Left forelimb (tissue), 1 donor: ENCODE measurements at places on chromosomes 4 and X.

DNA sequence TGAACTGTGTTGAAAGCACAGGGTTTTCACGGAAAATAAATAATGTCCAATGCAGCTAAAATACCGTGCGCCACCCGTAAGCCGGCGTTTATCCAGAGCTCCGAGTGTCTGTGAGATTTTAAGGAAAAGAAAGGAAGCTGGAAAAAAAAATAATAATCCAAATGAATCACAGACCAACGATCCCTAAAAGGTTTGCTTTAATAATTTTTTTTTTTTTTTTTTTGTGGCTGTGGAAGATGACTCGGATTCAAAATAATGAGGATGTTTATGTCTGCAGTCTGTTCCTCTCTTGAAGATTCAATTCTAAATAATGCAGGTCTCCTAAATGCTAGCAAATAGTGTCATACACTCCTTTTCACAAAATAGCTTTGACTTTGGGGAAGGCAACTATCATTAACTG lies 84.6 kb upstream of the PPP2R3B start:
- no peak for DNase-seq

DNA sequence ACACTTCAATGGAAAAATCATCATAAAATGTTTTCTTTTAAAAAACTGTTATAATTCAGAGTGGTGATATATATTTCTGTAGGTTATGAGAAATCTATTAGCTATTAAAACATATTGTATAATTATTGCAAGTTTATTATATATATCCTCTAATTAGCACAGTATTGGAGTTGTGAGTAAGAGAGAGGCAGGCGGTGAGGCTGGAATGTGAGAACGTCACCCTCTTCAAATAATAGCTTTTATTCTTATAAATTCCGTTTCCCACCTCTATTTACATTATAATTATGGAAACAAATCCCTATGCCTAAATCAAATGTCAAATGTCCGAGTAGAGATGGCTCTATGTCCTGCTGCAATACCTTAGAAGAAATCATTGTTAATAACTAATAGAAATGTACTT lies 292.9 kb downstream of the ADGRL3 start:
- DNase-seq = no peak

DNA sequence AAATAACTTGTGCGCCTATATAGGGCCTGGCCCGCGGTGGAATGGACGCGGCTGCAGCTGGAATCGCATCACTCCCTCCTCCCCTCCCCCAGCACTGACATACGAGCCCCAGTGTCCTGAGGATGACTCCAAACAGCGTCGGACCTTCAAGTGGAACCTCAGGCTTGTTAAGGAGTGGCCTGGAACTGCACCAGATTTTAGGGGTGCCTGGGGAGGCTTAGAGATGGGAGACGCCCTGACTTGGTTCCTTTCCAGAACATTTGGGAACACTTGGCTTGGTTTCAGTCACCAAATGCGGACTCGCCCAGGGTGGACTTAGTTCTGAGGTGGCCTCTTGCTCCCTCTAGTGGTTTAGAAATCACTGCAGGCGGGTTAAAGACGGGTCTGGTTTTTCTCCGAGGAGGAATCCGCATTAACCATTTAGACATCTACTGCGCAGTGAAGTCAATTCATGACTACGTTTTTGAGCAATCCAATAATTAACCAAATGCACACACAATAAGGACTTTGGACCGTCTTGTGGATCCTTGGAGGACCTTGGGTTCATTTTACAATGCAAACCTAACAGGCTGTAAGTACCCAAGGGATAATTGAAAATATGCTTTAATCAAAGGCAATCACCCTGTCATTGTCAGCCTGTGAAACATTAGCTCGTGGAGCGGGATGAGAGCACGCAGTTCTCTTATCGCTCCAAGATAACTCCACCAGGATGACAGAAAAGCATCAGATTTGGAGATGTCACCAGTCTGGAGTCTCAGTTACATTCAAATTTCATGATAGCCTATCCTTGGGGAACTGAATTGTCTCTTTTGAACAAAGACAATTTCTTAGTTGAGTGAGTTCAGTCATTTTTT lies 11.2 kb upstream of the PDGFRA start:
- DNase-seq = peak; percentile 93

- no peak for DNase-seq
Measured at GRCh38 chr4:76708971-76709771, 188.8 kb downstream of the SOWAHB start.

DNA sequence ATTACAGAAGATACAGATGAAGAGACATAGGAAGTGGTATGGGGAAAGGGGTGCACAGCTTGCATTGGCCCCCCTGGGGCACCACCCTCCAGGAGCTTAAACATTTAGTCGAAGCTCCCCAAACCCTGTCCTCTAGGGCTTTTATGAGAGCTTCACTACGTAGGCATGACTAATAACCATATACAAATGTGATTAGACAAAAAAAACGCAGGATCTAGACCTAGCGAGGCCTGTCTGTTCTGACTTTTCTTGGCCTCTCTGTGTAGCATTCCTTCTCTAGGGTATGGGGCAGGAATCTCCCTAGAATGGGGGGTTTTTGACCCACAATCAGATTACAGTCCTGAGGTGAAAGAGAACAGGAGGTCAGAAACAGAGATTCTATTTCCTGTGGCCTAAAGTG lies 293.7 kb upstream of the GALNTL6 start:
- no peak for DNase-seq

GRCh38 chrX:48468247-48468671 lies 1.8 kb downstream of the SLC38A5 start:
- no peak for DNase-seq

DNA sequence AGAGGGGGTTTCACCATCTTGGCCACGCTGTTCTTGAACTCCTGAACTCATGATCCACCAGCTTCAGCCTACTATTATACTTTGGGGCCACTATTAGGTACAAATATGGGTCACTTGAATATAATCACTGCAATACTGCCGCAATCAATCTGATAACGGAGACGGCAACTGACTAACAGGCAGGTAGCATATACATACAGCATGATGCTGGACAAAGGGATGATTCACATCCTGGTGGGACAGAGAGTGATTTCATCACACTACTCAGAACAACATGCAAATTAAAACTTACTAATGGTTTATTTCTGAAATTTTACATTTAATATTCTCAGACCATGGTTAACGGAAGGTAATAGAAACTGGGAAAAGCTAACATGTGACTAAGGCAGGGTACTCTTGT lies 10.9 kb downstream of the LRBA start:
- DNase-seq = no peak

DNA sequence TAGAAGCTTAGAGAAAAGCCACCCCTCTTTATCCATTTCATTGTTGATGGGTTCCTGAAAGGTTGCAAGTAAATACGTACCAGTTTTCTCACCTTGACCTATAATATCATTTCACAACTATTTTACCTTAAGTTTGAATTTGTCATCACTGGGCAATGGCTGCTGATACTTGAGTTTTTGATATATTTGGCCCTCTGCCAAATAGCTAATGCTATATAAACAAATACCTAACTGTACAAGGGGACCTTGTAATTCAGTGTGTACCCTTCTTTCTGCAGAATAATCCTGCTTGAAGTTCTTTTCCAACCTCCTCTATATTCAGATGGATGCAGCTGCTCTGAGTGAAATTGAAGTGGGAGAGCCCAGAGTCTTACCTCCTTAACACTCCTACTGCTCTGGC lies 19.0 kb upstream of the GLUD2 start:
- DNase-seq = no peak

GRCh38 chr4:38566806-38567398 lies 97.1 kb upstream of the KLF3 start:
- no peak for DNase-seq

- no peak for DNase-seq
Measured at GRCh38 chr4:25361253-25361652, 15.8 kb upstream of the ANAPC4 start.

GRCh38 chr4:114754616-114755015 lies 156.0 kb downstream of the UGT8 start:
- DNase-seq = no peak

- DNase-seq = no peak
Measured at GRCh38 chr4:145731028-145731427, 51.1 kb downstream of the C4orf51 start.

DNA sequence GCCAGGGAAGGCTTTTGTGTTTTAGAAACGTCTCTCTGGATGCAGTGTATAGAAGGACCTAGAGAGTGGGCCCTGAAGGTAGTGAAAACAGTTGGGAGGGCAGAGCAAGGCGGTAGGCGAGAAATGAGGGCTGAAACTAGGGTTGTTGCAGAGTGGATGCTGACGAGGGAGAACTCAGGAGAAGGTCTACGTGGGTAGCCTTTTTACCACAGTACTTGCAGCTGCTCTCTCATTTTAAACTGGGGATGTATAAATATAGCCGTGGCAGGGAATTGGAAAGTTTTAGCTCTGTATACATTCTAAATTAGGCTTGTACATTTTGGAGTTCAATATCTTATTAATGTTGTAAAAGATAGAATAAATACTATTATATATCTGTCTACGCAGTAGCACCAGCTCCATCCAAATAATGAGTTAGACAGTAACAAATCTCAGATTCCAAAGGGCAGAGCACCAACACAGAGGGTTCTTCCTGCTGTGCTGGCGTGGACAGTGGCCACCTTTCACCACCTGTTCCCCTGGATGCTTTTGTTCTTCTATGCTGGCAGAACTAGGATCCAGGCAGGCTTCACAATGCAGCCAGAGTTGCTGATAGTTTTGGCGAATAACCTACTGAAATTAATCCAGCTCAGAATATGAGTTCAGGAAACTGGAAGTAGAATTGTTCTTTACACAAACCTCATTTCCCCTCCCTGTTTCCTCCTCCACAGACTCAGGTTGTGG lies 31.7 kb downstream of the CCNG2 start:
- DNase-seq = no peak

DNA sequence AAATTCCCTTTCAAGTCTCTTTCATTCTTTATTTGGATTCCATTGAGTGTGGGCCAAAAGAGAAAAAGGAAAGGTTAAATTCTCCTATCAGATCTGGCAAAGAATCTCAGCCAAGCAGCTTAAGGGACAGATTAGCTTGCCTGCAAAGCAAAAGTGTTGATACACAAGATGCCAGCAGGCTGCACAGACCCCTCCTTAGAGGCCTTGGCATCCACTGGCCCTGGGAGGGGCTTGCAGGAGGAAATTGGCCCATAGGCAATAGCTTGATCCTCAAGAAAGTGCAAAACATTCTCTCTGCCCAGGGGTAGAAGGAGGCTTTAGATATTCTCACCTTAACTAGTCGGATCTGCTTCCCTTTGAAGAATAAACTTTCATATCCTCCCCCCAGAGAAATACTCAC lies 300.4 kb upstream of the CPEB2 start:
- no peak for DNase-seq

DNA sequence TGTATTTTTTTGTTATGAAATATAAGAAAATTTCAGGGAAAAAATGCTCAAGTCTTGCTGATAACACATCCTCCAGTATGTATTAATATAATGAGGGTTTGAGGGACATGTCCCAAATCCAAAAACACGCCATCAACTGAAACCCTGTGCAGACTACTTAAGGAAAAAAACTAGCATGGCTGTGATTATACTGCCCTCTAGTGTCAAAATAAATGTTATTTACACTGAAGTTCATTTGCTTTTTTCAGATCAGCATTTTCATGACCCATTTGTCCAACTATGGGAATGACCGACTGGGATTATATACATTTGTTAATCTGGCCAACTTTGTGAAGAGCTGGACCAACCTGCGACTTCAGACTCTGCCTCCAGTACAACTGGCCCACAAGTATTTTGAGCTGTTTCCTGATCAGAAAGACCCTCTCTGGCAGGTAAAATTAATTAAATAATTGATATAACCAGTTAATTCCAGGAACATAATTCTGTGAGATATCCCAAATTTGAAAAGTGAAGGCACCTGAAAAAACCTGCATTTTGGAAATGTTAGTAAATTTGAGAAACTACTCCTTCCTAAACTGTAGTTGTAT lies 128.5 kb downstream of the PRSS12 start:
- no peak for DNase-seq

DNA sequence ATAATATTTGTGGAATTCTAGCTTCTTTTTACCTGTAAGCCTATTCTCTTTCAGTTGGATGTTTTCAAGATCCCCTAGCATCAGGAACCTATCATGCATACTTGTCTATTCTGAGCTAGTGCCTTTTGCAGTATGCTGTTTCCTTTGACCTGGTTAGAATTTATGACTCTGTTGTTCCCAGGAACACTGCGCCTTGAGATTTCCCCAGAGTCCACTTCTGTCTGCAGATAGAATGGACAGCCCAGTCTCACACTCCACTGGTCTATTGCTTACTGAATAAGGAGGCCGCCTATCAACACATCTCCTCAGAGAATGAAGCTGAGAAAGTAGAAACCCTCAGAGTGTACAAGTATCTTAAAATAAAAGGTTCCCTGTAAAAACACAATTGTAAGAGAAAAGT lies 465.1 kb upstream of the GALNTL6 start:
- no peak for DNase-seq

DNA sequence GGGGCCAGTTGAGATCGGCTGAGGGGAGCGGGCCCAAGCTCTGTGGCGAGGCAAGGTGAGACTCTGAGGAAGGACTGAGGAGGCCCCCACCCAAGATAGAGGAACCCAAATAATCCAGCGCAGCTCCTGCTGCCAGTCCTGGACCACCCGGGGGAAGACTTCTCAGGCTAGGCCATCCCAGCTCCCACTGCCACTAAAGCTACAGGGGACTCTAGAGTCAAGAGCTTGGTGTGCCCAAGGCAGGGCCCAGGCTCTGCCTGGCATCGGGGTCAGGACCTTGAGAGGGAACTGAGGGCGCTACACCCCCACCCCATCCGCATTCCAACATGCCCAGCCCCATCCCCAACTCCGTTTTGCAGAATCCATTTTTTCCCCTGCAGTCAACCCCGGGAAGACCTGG lies 8.6 kb downstream of the MAGEA4 start:
- DNase-seq = no peak

DNA sequence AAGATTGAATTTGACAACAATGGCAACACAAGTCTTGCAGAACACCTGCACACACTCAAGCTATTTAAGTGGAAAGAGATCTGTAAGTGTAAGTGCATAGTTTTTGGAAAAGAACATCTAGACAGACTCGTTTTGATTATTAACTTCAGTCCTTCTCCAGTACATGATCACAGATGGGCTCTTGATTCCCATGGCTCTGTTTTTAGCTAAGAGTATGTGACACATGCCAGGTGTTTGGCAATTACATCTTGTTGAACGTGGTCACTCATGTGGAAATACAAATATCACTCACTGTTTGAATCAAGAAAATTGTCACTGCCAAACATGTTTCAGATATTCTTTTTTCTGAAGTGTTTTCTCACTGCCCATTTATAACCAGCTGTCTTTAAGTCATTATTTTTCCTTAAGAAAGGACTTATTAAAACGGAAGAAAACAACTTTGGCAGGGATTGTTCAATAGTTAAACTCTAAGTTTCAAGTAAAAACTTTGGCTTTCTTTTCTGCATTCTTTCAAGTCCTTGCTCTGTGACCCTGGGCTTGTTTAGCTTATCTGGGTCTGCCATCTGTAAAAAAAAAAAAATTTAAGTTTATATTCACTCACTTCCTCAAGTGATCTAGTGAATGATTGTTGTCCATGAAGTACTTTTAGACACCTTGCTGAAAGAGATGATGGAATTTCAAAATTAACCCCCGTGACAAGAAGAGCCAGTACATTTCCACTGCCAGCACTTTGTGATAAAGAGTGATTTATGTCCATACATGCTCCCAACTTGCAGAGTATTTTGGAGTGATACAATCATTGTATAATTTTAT lies 125.4 kb downstream of the ATXN3L start:
- DNase-seq = no peak
